ENCODE measurements at places on chromosomes 4 and X.

GRCh38 chr4:165461159-165461821 lies 82.5 kb downstream of the CPE start:
- no peak for DNase-seq

GRCh38 chr4:105698607-105699006 lies 9.9 kb downstream of the INTS12 start:
- no peak for DNase-seq

DNA sequence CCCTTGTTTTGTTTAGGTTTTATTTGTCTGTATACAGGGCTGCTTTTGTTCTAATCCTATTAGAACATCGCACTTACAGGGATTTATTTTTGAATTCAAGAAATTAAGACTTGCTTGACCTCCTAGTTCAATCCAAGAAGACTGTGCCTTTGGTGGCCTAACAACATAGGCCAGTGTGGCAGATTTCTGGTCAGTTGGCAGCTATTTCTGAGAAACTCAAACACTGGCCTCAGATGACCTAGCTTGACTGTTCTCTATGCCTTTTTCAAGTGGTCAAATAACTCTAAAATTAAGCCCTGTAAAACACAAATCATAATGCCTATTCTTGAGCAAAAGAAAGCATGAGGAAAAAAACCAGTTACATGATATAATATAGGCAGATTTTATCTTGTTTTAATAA lies 89.3 kb upstream of the GPR34 start:
- no peak for DNase-seq

DNA sequence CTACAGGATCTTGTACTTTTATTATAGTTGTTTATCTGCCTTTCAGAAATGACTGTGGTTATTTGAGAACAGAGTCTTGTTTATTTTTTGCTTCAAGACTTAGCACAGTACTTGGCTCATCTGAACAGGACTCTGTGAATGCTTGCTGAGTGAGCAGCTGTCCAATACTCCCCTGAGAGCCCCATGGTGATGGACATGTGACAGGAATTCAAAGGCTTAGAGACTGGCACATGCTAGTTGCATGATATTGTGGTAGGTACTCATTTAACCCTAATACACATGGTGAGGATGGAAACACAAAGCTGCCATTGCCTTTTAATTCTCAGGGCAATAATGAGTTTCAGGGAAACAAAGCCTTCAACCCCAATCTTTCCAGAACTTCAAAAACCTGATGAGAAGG lies 97.3 kb downstream of the GEMIN8 start:
- no peak for DNase-seq

GRCh38 chr4:155802190-155802959 lies 43.6 kb downstream of the GUCY1B1 start:
- DNase-seq = no peak

GRCh38 chr4:183989461-183989860 lies 84.4 kb downstream of the STOX2 start:
- no peak for DNase-seq
